ENCODE measurements at places on chromosomes 7 and 10.

DNA sequence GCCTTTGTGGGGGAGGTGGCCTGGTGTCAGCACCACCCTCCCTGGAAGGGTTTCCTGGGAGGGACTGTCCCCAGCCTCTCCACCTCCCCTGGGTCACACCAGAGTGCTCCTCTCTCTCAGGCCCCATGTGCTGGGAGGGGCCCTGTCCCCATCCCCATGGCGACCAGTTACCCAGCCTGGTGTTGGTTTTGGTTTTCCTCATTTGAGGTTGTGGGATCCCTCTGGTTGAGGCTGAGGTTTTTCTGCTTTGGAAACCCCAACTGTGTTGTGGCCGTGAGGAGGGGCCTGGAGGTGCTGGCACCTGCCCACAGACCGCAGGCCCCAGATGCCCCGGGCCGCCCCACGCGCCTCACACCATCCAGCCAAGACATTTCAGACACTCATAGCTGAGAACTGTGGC is 106.3 kb downstream of the GRK5 start:
- no peak for DNase-seq

DNA sequence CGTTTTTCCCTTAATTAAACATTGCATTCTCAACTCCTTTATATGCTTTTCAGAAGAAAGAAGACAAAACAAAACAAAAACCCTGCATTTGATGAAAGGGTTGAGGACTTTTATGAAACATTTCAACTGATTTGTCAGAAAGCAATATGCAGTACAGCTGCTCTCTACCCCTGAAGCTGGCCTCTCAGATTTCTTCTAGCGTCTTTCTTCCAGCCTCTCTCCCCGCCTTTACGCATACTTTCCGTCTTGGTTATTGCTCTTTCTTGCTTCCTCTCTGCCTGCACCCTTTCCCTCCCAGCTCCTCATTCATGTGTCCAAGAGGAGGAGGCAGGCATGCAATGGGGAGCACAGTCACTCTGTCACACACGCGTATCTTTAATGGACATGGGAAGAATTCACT is 91.0 kb upstream of the COL1A2 start:
- no peak for DNase-seq

- no peak for DNase-seq
Measured at GRCh38 chr10:31413325-31413724, 94.3 kb downstream of the ZEB1 start.

- DNase-seq = no peak
Measured at GRCh38 chr7:65744406-65744805, 128.5 kb upstream of the VKORC1L1 start.

GRCh38 chr7:105765846-105766245 is 110.6 kb downstream of the ATXN7L1 start:
- DNase-seq = no peak

GRCh38 chr10:6195376-6195775 is 7.4 kb upstream of the PFKFB3 start:
- no peak for DNase-seq

All from stimulated activated CD4-positive, alpha-beta T cell treated with anti-CD3 and anti-CD28 coated beads, Interleukin-1b, Interleukin-23, amount 100 ng/mL, for 1 hour (primary cell).